ENCODE measurements at places on chromosomes 5 and 9.

DNA sequence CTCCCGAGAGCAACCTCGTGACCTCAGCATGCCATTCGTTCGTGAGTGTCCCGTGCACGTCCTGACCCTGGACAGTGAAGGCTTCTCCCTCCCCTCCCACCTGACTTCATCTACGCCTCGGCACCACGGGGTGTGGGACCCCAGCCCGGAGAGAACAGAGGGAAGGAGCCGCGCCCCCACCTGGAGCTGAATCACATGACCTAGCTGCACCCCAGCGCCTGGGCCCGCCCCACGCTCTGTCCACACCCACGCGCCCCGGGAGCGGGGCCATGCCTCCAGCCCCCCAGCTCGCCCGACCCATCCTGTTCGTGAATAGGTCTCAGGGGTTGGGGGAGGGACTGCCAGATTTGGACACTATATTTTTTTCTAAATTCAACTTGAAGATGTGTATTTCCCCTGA lies 38.3 kb upstream of the FCN2 start:
- no peak for DNase-seq

- DNase-seq: no peak
Measured at GRCh38 chr5:180305481-180305880, 13.6 kb upstream of the MAPK9 start.

- DNase-seq: no peak
Measured at GRCh38 chr5:11143456-11144267, 382.6 kb upstream of the DAP start.

GRCh38 chr5:151264113-151264512 lies 11.1 kb downstream of the GM2A start:
- no peak for DNase-seq

DNA sequence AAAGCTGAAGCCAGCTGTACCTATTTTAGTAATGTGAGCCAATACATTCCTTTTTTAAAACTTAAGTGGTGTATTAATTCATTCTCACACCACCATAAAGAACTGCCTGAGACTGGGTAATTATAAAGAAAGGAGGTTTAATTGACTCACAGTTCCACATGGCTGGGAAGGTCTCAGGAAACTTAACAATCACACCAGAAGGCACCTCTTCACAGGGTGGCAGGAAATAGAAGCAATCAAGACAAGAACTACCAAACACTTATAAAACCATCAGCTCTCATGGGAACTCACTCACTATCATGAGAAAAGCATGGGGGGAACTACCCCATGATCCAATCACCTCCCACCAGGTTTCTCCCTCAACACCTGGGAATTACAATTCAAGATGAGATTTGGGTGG lies 21.0 kb downstream of the ESM1 start:
- DNase-seq: no peak

DNA sequence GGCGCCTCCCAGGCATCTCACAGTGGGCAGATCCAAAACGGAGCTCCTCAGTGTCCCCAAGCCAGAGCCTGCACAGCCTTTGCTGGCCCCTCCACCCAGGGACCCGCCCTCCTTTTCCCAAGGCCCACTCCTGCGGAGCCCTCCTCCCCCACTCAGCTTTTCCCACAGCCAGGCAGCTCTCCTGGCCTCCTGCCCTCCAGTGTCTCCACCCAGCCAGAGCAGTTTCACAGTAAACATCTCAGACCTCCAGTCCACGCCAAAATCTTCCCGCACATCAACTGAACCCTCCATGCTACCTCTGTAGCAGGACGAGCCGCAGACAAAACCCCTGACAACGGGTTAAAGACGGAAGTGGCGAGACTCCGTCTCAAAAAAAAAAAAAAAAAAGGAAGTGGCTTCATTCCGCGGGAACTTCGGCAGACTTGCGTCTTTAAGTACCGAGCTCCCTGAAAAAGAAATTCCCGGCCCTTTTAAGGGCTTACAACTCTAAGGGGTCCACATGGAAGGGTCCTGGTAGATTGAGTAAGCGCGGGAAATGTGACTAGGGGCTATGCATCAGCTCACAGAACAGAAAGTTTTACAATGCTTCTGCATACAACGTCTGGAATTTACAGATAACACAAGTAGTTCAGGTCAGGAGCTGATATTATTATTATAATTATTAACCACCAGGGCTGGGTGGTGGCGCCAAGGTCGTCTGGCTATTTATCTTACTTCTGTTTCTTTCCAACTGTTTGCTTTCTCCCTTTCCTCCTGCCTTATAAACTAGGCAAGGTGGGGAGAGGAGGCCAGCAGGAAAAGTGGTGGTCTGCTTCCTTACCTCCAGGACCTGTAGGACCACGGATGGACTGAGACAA lies 11.4 kb upstream of the GRIN1 start:
- no peak for DNase-seq

DNA sequence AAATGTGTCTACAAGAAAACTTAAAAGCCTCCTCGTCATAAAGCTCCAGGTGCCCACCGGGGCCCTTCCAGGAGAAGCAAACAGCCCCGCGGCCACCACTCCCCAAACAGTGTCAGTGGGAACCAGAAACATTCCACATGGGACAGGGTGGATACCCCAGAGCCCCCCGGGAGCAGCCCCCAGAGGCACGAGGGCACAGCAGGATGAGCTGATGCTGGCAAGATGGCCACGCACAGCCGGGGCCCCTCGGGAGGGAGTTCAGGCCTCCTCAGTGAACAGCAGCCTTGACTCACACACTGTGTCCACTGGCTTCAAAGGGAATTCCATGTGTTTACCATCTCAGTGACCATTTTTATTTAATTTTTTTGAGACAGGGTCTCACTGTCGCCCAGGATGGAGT lies 10.5 kb downstream of the EXD3 start:
- no peak for DNase-seq

DNA sequence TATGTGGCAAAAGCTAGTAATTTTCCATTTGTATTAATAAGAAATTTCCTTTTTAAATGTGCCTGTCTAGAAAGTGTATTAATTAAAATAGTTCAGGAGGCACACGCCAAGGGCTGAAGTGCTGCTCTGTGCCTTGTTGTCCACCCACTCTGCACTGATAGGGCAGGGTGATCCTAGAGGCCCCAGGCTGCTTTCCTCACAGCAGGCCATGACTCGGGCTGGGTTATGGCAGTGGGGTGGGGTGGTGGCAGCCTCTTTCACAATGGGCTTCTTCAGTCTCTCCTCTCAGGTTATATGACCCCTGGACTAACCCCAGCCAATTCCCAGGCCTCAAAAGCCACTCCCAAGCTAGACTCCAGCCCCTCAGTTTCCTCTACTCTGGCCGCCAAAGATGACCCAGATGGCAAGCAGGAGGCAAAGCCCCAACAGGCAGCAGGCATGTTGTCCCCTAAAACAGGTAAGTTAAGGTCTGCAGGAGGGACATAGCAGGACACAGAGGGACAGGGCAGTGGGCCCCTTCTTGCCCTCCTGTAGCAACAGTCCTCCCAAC lies 19.5 kb downstream of the CD74 start:
- no peak for DNase-seq

GRCh38 chr9:89602978-89603766 lies 1.6 kb upstream of the GADD45G start:
- DNase-seq: peak; percentile 78

- DNase-seq: no peak
Measured at GRCh38 chr5:155021842-155022241, 8.3 kb downstream of the KIF4B start.

DNA sequence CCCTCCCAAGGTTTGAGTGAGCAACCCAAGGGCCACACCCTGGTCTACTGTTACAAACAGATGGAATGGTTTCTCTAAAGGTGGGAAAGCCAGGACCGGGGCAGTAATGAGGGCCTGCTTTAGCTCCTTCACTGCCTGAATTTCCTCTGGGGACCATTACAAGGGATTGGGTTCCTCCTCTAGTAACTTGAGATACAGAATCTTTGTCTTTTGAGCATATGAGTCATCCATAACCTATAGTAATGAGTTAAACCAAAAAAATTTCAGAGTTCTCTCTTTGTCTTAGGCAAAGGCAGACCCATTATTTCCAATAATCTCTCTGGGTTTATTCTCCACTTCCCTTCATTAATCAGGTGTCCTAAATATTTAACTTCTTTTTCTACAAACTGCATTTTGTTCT lies 618.8 kb downstream of the HINT1 start:
- no peak for DNase-seq

GRCh38 chr9:93054758-93055704 lies 3.5 kb upstream of the SUSD3 start:
- DNase-seq: no peak

GRCh38 chr5:75963554-75963953 lies 119.6 kb upstream of the SV2C start:
- no peak for DNase-seq

DNA sequence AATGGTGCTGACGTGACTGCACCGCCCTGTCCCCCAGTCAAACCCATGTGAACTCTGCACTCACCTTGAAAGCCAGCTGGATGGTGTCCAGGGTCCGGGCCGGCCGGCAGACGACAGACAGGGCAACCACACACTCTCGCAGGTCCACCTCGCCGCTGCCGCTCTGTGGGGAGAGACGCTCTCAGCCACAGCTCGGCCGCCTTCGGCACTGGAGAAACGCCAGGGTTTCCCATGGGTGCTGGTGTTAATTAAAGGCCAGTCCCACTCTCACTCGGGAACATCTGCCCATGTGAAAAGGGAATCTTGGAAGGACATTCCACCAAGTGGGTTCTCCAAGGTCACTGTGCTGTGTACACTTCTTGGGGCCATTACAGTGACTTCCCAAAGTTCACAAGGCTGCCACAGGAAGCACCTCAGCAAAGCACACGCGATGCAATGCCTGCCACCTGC lies 25.5 kb upstream of the SLC6A3 start:
- DNase-seq: no peak

DNA sequence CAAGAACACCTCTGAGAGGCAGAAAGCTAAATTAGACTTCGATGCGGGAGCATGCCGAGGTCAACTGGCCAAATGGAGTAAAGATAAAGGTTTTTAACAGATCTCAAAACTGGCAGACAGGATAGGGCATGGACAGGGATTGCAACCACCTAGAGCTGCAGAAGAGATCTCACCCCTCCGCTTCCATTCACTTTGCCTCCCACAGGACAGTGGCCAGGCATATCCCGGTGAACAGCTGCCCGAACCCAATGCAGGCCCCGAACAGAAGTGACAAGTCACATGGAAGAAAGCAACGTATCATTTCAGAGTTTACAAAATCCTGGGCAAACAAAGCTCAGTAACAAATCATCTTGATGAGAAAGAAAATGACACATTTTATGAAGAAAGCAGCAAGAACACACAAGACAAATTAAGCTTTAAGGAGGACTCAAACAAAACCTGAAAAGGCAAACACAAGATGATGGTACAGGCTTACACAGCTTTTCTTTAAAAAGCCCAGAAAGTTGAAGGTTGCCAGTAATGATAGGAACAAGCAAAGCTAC lies 18.4 kb downstream of the RNF130 start:
- DNase-seq: no peak

GRCh38 chr9:95666785-95667155 lies 150.0 kb upstream of the PTCH1 start:
- DNase-seq: no peak

- DNase-seq: no peak
Measured at GRCh38 chr9:93232388-93232960, 48.5 kb downstream of the WNK2 start.

DNA sequence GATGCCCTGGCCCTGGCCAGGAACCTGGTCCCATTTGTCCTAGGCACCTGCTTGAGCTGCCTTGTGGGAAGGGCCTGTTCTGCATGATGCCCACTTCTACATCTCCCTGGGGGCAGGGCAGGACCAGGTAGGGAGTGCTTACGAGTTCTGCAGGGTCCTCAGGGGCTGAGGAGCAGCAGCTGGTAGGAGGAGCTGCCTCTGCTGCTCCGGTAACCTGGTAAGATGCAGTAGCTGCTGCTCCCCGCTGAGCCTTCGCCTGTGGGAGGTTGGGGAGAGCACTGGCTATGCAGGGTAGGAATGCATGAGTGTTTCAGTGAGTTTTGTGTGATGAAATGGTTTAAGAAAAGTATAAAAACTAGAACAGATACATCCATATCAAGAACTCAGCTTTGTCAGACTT lies 13.6 kb downstream of the LRRC8A start:
- no peak for DNase-seq

DNA sequence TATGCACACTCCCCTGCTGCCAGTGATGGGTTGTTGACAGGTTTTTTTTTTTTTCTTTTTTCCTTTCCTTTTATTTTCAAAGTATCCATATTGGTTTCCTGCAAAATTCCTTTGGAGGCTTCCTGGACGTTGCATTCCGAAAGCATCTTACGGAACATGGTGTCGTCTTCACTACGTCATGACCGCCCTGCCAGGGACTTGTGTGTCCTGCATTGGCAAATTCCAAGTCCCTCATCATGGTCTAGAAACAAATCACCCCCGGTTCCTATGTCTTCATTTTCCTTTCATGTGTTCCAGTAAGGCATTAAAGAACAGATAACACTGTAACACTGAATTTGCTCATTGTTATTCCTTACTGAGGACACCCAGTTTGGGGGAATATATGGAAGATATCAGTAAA lies 35.0 kb upstream of the ADAMTSL1 start:
- no peak for DNase-seq

- DNase-seq: no peak
Measured at GRCh38 chr9:96514108-96514799, 64.3 kb downstream of the HABP4 start.

DNA sequence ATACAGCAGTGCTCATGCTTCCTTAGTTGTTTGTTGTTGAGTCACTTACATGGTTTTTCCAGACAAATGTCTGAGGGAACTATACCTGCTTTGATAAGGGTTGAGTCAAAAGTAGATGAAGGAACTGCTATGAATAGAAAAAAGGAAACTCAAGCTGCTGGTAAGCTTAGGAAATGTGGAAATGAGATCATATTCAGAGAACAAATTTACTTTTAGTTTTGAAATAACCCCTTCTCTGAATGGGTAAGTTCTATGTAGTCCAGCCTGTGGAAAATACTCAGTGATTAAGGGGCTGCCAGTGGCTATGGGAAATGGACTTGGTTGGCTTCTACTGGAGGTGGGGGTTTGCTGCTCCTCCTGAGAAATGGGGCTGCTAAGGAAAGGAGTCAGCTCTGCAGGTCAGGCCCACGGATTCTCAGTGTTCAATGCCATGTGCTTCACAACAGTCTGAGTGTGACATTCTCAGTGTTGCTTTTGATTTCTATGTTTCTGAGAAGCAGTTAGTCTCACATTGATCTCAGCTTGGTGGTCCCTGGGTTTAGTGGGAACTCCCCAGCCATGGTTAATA lies 47.7 kb upstream of the GLRX start:
- no peak for DNase-seq

- DNase-seq: no peak
Measured at GRCh38 chr9:6551136-6551535, 94.4 kb downstream of the GLDC start.

DNA sequence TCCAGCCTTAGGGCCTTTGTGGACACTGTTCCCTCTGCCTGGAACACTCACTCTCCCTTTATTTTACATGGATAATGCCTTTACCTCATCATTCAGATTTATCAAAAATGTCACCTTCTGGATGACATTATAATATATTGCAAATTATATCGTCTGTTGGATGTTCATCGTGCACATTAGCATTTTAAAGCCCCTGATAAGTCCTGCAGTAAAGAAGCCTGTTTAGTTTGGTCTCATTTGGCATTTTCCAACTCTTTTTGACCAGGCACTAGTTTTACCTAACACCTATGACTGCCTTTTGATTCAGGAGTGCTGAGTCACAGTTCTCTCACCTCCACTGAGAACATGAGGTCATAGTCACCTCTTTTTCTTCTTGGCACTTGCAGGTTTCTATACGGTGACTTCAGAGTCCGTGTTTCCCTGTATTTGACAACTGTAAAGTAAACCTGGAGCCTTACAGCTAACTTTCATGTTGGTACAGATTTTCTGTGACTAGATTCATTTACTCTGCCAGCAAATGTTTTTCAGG lies 57.7 kb upstream of the STC2 start:
- DNase-seq: no peak

- DNase-seq: no peak
Measured at GRCh38 chr5:68239487-68239886, 23.9 kb downstream of the PIK3R1 start.

Data from NCI-H1417 treated with DMSO at 0.1 percent for 48 hours (cell line).